ENCODE measurements at places on chromosomes 7 and 10. TPM values are rescaled to one million over a fixed set of nuclear protein-coding genes. Genes with fewer than 3 reads are reported as not detected.

The CFAP70 gene
- total RNA-seq, result 6.0 TPM

GRCh38 chr7:123070702-123071286 lies 75.3 kb upstream of the TAS2R16 start:
- DNase-seq, result no peak

GRCh38 chr7:10707519-10707918 lies 266.2 kb upstream of the PHF14 start:
- no peak for DNase-seq

DNA sequence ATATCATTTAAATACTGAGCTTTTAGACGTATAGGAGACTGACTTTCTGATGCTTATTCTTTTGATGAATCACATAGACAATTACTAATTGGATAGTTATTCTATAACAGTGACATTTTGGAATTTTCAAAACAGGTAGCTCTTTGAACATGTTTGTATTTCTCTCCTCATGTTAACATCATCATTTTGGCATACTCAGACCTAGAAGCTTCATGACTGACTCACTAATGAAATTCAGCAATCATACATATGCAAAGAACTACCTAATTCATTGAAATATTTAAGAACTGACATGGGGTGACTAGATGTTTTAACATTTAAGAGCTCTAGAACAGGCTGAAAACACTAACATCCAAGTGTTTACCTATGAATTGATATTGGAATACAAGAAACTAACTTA lies 192.3 kb downstream of the VTI1A start:
- DNase-seq, result no peak

Measured in kidney (tissue), 22 donors.